ENCODE measurements at places on chromosomes 7 and 10.

DNA sequence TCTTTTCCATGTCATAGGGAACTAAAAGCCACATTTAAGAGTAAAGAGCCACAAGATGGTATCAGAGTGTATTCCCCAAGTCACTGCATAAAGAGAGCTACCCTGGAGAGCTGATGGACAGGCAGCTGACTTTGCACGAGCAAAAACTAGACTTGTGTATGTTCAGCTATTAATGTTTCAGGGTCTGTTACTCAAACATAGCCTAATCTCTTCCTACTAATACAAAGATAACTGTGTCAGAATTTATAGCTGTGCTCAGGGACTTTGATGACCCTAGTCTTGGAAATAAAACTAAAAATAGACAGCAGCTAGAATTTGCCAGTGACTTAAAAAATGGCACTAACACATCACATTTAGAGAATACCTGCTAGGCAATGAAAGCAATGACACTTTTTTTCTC, 45.5 kb upstream of the LRRTM3 start:
- no peak for DNase-seq

DNA sequence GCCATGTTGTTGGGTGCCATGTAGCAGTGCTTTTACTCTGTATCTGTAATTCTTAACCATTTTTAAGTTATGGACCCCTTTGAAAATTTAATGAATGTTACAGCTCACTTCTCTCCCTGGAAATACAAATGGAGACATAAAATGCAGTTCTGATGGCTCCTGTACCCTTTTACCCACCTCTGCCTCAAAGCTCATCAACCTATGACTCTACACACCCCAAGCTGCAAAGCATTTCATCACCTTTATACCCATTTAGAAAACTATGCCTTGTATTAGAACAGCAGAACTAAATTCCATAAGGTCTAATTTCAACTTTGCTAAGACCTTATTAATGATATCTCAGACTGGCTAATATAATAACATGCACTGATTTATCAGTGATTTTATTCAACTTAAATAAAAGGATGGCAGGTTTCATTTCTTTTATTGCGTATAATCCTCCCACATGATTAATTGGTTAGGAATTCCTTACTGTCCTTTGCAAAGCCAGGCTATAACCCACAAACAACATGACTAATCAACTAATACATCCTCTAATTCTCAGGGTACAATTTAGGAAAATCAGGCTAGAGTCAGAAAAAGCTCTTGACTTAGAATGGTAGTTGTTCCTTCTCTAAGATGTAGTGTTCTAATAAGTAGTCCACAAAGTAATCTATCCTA, 68.1 kb downstream of the CPEB3 start:
- DNase-seq, result no peak

DNA sequence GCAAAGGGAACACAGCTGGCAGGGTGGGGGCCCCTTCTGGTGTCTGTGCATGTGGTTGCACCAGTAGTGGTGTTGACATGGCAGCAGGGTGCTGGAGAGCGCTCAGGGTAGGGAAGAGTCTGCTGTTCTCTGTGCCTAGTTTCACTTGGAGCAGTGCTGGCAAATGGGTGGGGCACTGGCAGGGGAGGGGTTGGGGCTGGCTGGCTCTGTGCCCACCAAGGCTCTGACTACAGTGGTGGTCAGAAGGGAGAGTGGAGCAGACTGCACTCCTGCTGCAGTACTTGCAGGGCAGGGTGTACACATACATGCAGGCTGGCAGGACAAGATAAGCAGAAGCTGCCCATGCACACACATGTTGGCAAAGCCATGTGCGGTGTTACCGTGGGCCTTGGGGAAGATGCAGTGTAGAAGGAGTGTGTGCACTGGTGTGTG, 18.2 kb downstream of the FAM25A start:
- DNase-seq, result no peak

DNA sequence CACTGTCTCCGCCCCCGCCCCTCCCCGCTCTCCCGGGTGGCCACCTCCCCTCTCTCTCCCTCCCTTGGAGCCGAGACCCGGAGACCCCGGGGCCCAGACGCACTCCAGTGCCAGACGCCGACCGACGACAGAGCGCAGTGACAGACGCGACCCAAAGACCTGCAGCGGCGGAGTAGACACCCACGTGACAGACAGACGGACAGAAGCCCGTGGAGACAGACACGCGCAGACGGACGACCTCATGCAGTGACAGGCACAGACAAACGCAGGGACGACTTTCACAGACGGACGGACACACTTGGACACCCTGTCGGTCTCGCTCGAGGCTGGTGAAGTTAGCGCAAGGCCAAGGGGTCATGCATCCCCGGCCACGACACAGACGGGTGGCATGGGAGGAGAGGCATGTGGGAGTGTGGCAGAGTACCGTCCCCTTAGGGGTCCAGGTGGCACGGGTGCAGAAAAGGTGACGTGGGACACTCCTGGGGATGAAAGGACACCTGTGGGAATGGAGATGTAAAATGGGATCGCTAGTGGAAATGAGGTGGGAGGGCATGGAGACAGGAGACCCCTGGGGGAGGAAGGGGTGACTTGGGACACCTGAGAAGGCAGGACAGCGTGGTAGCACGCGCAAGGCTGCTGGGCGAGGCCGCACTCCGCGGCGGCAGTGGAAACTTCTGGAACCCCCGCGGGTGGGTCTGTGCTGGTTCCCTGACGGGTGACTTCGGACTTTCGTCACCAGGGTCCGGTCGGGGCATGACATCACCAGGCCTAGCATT, 456 bp upstream of the ACHE start:
- DNase-seq, result no peak

GRCh38 chr7:133502498-133502897, 249.6 kb downstream of the EXOC4 start:
- DNase-seq, result no peak

GRCh38 chr7:99267481-99267840, 5.2 kb upstream of the MYH16 start:
- no peak for DNase-seq

DNA sequence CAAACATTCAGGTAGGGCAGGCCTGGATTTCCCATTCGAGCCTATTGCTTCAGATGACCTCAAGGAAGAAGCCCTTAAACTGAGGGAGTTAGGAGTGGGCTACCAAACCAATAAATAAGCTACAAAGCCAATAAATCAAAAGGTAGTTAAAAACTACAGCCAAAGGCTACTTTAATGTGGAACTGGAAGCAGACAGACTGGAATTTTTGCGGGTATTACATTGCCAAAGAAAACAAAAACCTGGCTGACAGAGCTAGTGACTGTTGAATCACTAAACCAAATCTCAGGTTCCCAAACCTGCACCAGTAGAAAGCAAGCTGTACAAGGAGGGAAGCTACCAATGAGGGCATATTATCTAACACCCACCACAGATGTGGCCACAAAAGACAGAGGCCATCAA, 315.6 kb downstream of the GRM8 start:
- no peak for DNase-seq

DNA sequence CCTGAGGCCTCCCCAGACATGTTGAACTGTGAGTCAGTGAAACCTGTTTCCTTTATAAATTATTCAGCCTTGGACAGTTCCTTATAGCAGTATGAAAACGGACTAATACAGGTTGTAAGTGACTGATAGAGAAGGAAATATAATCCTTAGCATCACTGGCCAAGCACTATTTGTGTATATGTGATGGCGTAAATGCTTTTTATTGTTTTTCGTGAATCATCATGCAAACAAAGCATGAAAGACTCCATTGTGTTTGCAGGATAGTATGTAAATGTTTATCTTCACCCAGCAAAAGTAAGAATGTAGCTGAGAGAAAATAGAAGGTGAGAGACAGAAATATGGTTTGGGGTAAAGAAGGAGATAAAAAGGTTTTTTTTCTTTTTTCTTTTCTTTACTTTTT, 92.5 kb upstream of the LRGUK start:
- no peak for DNase-seq

- no peak for DNase-seq
These were observed 1.7 kb downstream of the PDE1C start for GRCh38 chr7:32068411-32069101.

Measured in activated gamma-delta T cell treated with anti-CD3 and anti-CD28 coated beads, Interleukin-2, amount 50 U/mL, for 16 hours (primary cell).